ENCODE measurements at places on chromosomes 2 and 18.

GRCh38 chr2:28250006-28250405, 142.7 kb upstream of the FOSL2 start:
- DNase-seq = no peak

- DNase-seq = no peak
Measured at GRCh38 chr2:67286981-67287759, 110.0 kb upstream of the ETAA1 start.

- DNase-seq = no peak
Measured at GRCh38 chr18:41974796-41975201, 19.8 kb downstream of the PIK3C3 start.

- no peak for DNase-seq
Measured at GRCh38 chr18:23857756-23858155, 156.8 kb upstream of the TTC39C start.

DNA sequence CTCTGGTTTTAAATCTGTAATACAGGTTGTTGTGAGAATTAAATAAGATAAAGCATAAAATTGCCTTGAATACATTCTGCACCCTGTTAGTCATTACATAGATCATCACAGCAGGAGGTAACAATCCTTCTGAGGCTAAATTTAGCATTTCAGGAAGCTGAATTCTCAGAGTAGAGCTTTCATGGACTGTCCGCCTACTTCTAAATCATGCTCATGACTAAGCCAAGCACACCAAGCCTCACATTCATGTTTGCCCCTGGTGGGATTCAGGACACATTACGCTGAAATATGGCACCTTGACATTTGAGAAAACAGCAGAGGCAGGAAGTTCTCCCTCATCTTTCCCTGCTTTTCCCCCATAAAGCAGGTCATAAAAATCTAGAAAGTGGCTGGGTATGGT, 16.6 kb upstream of the PIK3C3 start:
- no peak for DNase-seq

DNA sequence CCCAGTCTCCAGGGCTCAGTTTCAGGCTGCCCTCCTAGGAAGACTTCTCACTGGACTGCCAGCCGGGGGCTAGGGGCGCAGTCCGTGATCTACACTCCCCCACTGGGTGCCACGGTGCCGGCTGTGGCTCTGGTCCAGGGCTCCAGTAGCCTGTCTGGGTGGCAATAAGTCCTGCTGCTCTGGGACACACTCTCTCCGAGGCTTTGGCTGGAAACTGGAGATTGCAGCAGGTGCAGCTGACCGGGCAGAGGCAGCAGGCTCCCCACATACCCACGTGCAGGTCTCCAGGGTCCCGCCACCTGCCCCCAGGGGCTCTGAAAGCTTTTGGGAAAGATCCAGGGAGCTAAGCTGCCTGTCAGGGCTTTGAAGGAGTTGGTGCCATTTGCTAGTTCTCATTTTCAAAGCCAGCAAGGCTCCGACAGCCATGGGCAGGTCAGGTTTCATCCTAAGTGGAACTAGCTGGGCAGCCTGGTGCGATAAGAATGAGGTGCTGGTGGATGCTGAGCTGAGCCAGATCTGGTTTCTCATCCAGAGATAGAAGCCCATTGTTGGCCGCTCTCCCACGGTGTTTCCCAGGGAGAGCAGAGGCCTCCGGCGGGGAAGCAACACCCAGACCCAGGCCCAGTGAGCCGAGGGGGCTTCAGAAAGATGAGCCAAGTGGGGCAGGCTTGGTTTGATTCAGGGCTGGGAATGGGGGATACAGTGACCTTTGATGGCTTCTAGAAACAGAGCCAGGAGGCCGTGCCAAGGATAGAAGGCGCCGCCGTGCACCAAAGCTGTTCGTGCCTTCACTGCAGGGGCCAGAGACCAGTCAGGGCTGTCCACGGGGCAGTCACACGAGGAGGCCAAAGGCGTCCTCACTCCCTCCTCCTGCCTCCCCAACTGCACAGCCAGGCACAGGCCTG, 141.7 kb upstream of the GPC1 start:
- DNase-seq = no peak

DNA sequence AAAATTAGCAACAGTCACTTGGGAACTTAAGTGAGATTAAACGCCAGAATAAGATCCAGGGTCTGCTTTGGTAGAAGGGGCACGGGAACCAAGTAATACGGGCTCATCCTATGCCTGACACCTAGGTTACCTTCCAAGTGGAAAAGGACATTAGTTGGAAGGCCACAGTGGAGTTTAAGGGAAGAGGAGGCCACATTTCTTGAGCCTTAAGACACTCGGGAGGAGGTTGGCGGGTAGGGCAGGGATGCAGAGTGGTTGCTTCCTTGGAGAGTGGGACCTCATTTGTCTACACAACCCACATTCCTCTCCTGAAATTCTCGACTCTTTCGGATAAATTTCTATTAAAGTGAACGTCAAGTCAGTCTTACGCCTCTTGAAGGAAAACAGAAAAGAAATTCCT, 510 bp upstream of the DNAH6 start:
- DNase-seq = no peak

- DNase-seq = no peak
Measured at GRCh38 chr2:4020153-4020552, 316.8 kb downstream of the DCDC2C start.

Data from stimulated activated CD4-positive, alpha-beta T cell treated with anti-CD3 and anti-CD28 coated beads, Interleukin-1b, Interleukin-23, amount 100 ng/mL, for 4 hours (primary cell).